ENCODE measurements at places on chromosomes 6 and 20.

DNA sequence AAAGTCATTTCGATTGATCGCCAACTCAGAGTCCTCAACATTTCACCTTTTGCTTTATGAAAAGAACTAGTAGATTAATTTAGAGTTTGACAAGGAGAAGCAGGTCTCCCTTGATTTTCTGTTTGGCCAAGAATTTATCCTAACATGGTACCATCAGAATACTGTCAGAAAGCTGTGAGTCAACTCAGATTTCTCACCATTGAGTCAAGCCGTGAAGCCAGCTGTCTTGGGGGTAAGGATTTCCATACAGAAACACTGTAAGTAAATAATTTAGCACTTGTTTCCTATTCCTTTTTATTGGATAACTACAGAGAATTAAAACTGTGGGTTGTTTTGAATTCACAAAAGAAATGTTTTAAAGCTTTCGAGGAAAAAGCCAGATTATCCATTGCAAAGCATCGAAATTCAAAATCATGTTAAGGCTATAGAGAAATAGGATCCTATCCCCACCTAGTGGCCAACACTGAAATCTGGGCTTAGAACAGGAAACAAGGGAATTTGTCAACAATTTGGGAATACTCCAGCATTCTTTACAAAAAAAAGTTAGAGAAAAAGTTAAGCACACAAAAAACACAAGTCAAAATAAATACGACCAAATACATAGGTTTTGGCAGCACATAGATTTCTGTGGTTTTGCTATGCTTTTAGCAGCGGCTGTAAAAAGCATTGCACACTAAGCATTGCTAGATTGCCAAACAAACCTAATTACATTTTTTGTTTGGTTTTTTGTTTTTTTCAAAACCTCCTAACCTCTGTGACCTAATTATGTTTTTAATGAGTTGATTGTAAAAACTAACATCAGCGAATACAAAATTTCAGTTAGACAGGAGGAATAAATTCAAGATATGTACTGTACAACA, 44.2 kb downstream of the COL11A2 start:
- peak; percentile 59 for DNase-seq

DNA sequence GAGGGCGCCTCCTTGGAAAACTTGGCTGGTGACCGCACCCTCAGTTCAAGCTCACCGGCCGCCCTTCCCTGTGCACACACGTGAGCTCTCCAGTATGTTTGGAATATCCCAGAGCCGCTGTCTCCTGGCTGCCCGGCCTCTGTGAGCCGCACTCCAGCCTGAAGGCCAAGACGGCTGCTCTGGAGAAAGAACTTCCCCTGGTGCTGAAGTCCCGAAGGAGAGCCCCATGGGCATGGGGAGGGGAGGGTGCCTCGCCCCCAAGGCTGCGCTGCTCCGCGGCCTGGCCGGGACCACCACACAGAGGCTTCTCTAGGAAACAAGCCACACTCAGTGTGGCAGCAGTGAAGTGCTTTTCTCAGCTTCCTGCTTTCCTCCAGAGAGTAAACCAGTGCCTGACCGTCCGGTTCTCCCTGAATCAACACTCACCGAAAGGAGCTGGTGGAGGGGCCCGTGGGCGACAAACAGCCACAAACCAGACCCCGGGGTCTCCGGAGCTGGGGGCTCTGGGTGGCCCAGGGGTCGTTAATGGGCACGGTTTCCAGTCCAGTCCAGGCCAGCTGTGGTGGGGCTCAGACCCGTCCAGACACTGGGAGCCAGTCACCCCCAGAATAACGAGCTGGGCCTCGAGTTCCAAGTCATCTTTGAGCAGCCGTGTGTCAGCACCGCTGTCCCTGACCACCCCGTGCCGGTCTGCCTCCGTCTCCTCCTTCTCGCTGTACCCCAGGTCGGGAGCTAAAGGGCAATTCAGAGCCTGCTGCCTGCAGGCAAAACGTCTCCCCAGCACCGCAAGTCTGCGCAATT, 87.4 kb upstream of the BHLHE23 start:
- DNase-seq: no peak

DNA sequence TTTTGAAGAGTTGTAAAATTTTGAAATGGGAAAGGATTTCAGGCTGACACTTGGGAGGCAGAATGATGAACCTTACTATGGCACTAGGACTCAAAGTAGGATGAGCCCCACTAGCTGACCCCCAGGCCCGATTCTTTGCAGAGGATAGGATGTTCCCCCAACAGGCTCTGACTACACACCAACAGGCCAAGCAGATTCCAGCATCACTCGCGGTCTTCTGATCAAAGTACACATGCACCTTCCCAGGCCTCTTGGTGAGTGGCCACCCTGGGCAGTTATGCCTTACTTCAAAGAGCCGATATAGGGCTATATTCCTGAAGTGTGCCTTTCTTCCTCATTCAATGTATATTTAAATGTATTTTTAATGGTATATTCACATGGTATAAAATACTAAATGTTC, 117.6 kb upstream of the TMEM181 start:
- no peak for DNase-seq

DNA sequence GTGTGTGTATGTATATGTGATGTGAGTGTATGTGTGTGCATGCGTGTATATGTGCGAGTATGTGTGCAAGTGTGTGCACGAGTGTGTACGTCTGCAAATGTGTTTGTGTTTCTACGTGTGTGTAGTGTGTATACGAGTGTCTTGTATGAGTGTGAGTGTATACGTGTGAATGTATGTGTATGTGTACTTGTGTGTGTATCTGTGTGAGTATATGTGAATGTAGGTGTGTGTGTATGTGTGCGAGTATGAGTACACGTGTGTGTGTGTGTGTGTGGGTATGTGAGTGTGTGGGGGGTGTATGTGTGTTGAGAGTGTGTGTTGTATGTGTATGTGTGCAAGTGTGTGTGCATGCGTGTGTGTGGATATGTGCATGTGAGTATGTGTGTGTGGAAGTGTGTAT, 602.0 kb upstream of the CDH4 start:
- no peak for DNase-seq

- DNase-seq: no peak
Observed at GRCh38 chr20:53021934-53022333, 49.8 kb downstream of the TSHZ2 start.

- no peak for DNase-seq
Observed at GRCh38 chr6:22149501-22150367, 147.1 kb downstream of the PRL start.

All from inflammatory macrophage (primary cell).